Activated CD8-positive, alpha-beta T cell treated with anti-CD3 and anti-CD28 coated beads, Interleukin-2, amount 10 ng/mL, durations not matched to agents 7 days and 5 days (primary cell): ENCODE measurements at places on chromosomes 11 and 22. TPM values are rescaled to one million over a fixed set of nuclear protein-coding genes. Genes with fewer than 3 reads are reported as not detected.

- DNase-seq, result peak; percentile 86
These were observed 991 bp upstream of the OSM start for GRCh38 chr22:30267382-30268302.

GRCh38 chr11:120123946-120124345, 14.0 kb downstream of the TRIM29 start:
- DNase-seq, result no peak

- no peak for DNase-seq
These were observed 279.9 kb downstream of the TENM4 start for GRCh38 chr11:79160791-79161403.

RFPL2 gene
- total RNA-seq, result not detected
